ENCODE measurements at places on chromosomes 4 and X. TPM values are rescaled to one million over a fixed set of nuclear protein-coding genes. Genes with fewer than 3 reads are reported as not detected.

- H3K36me3 ChIP-seq: peaks cover 4% of the 10 kb centered on the region
- no peaks in the 10 kb centered on the region for H3K27me3 ChIP-seq
- no peak overlapping the region for H3K4me3 ChIP-seq
Measured at GRCh38 chrX:75067931-75068330, 88.2 kb downstream of the ABCB7 start.

GRCh38 chr4:61678297-61678696 lies 478.2 kb downstream of the ADGRL3 start:
- H3K4me1 ChIP-seq: no peaks in the 10 kb centered on the region
- H3K36me3 ChIP-seq: no peaks in the 10 kb centered on the region
- no peak overlapping the region for H3K4me3 ChIP-seq
- no peak overlapping the region for H3K27ac ChIP-seq

DNA sequence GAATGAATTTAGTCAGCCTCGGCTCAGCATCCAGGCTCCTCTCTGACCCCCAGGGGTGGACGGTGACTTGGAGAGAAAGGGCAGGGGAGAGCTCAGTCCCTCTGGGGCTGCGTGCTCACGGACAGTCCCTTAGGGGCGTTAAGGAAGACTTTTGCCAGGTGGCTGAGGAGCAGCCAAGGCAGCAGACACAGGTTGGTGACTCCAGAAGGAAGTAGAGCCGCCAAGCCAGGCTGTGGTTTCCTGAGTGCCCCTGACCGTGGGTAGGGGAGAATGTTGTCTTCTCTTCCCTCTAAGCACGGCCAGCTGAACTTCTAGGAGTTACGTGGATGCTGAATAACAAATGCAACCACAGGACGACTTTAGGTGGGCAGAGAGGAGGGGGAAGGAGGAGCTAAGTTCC lies 91.0 kb upstream of the MTM1 start:
- no peaks in the 10 kb centered on the region for H3K36me3 ChIP-seq
- no peak for DNase-seq
- H3K4me3 ChIP-seq: no peak overlapping the region
- H3K27ac ChIP-seq: no peak overlapping the region
- H3K4me1 ChIP-seq: no peaks in the 10 kb centered on the region

GRCh38 chr4:3372264-3372932 lies 69.4 kb upstream of the HGFAC start:
- H3K4me1 ChIP-seq: peaks cover 29% of the 10 kb centered on the region
- H3K36me3 ChIP-seq: peaks cover 16% of the 10 kb centered on the region
- no peak for DNase-seq
- no peak overlapping the region for H3K27ac ChIP-seq
- H3K4me3 ChIP-seq: no peak overlapping the region

DNA sequence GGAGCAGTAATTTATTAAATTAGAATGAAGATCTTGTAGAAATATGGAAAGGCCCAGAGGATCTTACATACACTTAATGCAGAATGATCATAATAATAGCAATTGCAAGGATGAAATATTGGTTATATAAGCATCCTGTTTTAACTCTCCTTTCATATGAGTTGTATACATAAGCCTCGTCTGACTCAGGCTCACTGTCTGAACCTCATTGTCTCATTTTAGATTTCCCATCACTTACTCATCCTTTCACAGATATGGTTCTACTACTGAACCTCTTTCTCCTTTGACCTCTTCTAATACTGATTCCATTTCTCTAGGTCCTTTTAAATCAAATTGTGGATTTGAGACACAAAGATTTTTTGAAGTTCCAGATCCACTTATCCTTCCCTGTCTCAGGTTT lies 277.3 kb upstream of the TRPC5 start:
- H3K4me3 ChIP-seq: no peak overlapping the region
- H3K36me3 ChIP-seq: no peaks in the 10 kb centered on the region
- peaks cover 2% of the 10 kb centered on the region for H3K27me3 ChIP-seq
- DNase-seq: no peak

- peak overlapping the region; percentile 9 for H3K27ac ChIP-seq
- peaks cover 7% of the 10 kb centered on the region for H3K4me1 ChIP-seq
- no peaks in the 10 kb centered on the region for H3K36me3 ChIP-seq
- DNase-seq: no peak
- no peak overlapping the region for H3K4me3 ChIP-seq
Measured at GRCh38 chr4:39521253-39521919, 5.9 kb downstream of the UGDH start.

COL25A1 gene
- total RNA-seq: 2.5 TPM

FRMPD4 gene
- 0.39 TPM for total RNA-seq

GRCh38 chr4:140856621-140857062 lies 100.5 kb upstream of the TBC1D9 start:
- H3K27me3 ChIP-seq: no peaks in the 10 kb centered on the region
- no peak for DNase-seq
- H3K4me1 ChIP-seq: peaks cover 2% of the 10 kb centered on the region
- H3K4me3 ChIP-seq: no peak overlapping the region
- no peak overlapping the region for H3K27ac ChIP-seq
- H3K36me3 ChIP-seq: no peaks in the 10 kb centered on the region

- H3K4me1 ChIP-seq: no peaks in the 10 kb centered on the region
- H3K36me3 ChIP-seq: no peaks in the 10 kb centered on the region
- H3K27ac ChIP-seq: no peak overlapping the region
- no peak overlapping the region for H3K4me3 ChIP-seq
- no peak for DNase-seq
Measured at GRCh38 chr4:130403221-130403620, 1307.3 kb downstream of the C4orf33 start.

DNA sequence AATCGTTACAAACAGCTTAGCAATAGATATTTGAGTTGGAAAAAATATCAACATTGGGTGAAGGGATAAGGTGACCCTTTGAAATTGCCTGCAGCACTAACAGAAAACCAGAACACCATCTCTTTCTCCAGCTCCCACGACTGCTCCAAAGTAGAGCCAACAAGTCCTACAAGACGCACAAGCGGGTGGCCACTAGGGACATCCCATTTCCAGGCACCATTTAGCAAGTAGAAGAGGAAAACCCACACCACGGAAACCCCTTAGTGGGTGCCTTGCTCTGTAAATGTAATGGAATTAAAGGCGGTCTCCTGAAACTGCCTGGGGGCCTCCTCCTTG lies 1.9 kb downstream of the ARHGAP6 start:
- no peak overlapping the region for H3K4me3 ChIP-seq
- H3K27ac ChIP-seq: no peak overlapping the region
- DNase-seq: no peak
- H3K27me3 ChIP-seq: no peaks in the 10 kb centered on the region
